Left ventricle myocardium inferior (tissue), 1 donor: ENCODE measurements at places on chromosomes 13 and 19. TPM values are rescaled to one million over a fixed set of nuclear protein-coding genes. Genes with fewer than 3 reads are reported as not detected.
A peak's percentile ranks its signal among the peaks of the same experiment; 100 is the strongest.

KCNN1 gene
- total RNA-seq = 0.38 TPM

PRR19 gene
- total RNA-seq = not detected

CATSPERD gene
- not detected for total RNA-seq

SELENOV gene
- not detected for total RNA-seq

ZNF345 gene
- 2.9 TPM for total RNA-seq

DIRAS1 gene
- total RNA-seq = 195 TPM

MEF2B gene
- 0.49 TPM for total RNA-seq

RNF113B gene
- not detected for total RNA-seq

CGB1 gene
- total RNA-seq = not detected

- peaks cover 18% of the 10 kb centered on the region for H3K36me3 ChIP-seq
- peaks cover 82% of the 10 kb centered on the region for H3K4me1 ChIP-seq
- peak overlapping the region; percentile 8 for H3K4me3 ChIP-seq
- H3K27ac ChIP-seq = peak overlapping the region; percentile 88
- H3K27me3 ChIP-seq = no peaks in the 10 kb centered on the region
- peak; percentile 83 for DNase-seq
Measured at GRCh38 chr19:46990991-46991676, 28.5 kb upstream of the NPAS1 start.

- peak overlapping the region; percentile 52 for H3K27ac ChIP-seq
- no peaks in the 10 kb centered on the region for H3K27me3 ChIP-seq
- peaks cover 18% of the 10 kb centered on the region for H3K4me1 ChIP-seq
- H3K36me3 ChIP-seq = peaks cover 91% of the 10 kb centered on the region
Measured at GRCh38 chr19:11445141-11445540, 9.7 kb downstream of the PRKCSH start.

GRCh38 chr19:7363225-7363624 is 14.5 kb downstream of the ARHGEF18 start:
- no peaks in the 10 kb centered on the region for H3K36me3 ChIP-seq
- H3K4me3 ChIP-seq = no peak overlapping the region
- no peaks in the 10 kb centered on the region for H3K4me1 ChIP-seq
- H3K27me3 ChIP-seq = peaks cover 7% of the 10 kb centered on the region

DNA sequence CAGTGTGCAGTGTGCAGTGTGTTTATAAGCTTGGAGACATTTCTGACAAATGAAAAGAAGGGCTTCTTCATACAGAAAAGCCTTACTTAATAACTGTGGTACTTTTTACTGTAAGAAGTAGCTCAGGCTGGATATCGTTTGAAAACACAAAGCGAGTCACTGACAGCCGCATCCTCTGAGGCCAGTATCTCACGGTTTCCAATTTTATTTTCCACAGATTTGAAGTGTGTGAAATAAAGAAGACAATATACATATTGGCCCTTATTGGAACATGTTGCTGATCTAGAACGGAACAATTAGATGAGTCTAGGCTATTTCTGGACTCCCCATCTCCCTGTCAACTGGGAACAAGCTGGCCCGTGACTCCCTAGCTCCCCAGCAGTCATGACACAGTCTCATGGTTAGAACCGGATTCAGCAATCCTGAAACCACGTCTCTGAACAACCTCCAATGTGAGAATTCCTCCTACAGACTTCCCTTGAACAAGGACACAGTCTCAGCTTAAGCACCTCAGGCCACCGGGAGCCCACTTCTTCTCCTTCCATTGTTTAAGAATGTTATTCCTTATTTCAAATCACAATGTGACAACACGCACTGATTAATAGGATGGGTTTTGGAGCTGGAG is 484.5 kb downstream of the COG6 start:
- H3K4me1 ChIP-seq = no peaks in the 10 kb centered on the region
- DNase-seq = no peak
- no peaks in the 10 kb centered on the region for H3K27me3 ChIP-seq
- no peak overlapping the region for H3K4me3 ChIP-seq

DNA sequence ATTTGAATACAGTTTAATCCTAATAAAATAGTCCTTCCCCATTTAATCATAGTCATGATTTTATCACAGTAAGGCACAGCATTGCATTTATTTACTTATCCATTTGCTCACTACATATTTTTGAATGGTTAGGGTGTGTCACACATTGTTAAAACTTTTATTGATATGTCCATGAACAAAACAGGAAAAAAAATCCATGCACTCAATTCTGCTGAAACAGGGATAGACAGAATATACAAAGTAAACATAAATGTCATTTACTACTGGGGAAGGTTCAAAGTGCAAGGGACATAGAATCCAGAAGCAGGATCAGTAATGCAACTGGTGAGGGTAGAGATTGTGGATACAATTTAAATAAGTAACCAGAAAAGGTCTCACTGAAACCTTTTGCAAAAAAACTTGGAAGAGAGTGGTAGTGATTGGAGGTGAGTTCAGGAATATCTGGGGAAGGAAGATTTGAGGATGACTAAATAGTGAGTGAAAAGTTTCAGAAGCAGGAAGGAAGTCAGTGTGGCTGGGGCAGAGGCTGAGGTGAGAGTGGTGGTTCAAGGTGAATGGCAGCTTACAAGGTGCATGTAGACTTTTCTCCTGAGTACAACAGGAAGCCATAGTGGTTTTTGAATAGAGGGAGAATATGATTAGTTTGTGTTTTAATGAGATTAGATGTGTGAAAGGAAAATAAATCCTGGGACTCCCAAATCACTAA is 387.2 kb upstream of the ATXN8OS start:
- no peaks in the 10 kb centered on the region for H3K4me1 ChIP-seq
- no peak for DNase-seq
- H3K27ac ChIP-seq = no peak overlapping the region
- no peaks in the 10 kb centered on the region for H3K27me3 ChIP-seq
- H3K36me3 ChIP-seq = no peaks in the 10 kb centered on the region

- H3K27me3 ChIP-seq = no peaks in the 10 kb centered on the region
- H3K27ac ChIP-seq = no peak overlapping the region
- no peak overlapping the region for H3K4me3 ChIP-seq
- peaks cover 21% of the 10 kb centered on the region for H3K4me1 ChIP-seq
Measured at GRCh38 chr19:1226522-1227303, 11.1 kb downstream of the CBARP start.
